Posterior vena cava (tissue), 2 donors: ENCODE measurements at places on chromosomes 3 and 15. TPM values are rescaled to one million over a fixed set of nuclear protein-coding genes. Genes with fewer than 3 reads are reported as not detected.

EFCAB12 gene
- 0.14 TPM for total RNA-seq

XCR1 gene
- total RNA-seq = 0.37 TPM

SLC9C1 gene
- 0.29 TPM for total RNA-seq

TNNC1 gene
- total RNA-seq = 5.5 TPM

EOMES gene
- 0.32 TPM for total RNA-seq

PSMD6 gene
- 62.7 TPM for total RNA-seq

FSIP1 gene
- 0.69 TPM for total RNA-seq

AHSG gene
- not detected for total RNA-seq

CTXN2 gene
- total RNA-seq = not detected

MYRIP gene
- total RNA-seq = 5.8 TPM

PLCH1 gene
- not detected for total RNA-seq

IL5RA gene
- total RNA-seq = not detected

CHDH gene
- 3.7 TPM for total RNA-seq

CGNL1 gene
- total RNA-seq = 20.0 TPM

GALNT15 gene
- total RNA-seq = 62.2 TPM

ARHGEF3 gene
- 20.3 TPM for total RNA-seq

TMEM212 gene
- total RNA-seq = not detected

TMEM62 gene
- 16.0 TPM for total RNA-seq

GABRR3 gene
- not detected for total RNA-seq

BFSP2 gene
- not detected for total RNA-seq

PLSCR2 gene
- 0.43 TPM for total RNA-seq

MOBP gene
- not detected for total RNA-seq

SPATA12 gene
- not detected for total RNA-seq

TBC1D21 gene
- total RNA-seq = not detected

ILDR1 gene
- total RNA-seq = 0.10 TPM

TMEM45A gene
- 75.3 TPM for total RNA-seq

DUOXA2 gene
- total RNA-seq = not detected

ARHGEF26 gene
- total RNA-seq = 24.9 TPM

PDZRN3 gene
- 59.5 TPM for total RNA-seq

CP gene
- total RNA-seq = 41.3 TPM

C3orf70 gene
- 38.5 TPM for total RNA-seq

SLC27A2 gene
- total RNA-seq = 0.33 TPM

HTR3E gene
- not detected for total RNA-seq

TJP1 gene
- 101 TPM for total RNA-seq

MORC1 gene
- not detected for total RNA-seq

CAMKV gene
- total RNA-seq = not detected

EEF1AKMT4 gene
- total RNA-seq = 1.3 TPM

SKOR1 gene
- total RNA-seq = 0.76 TPM

TM4SF18 gene
- 6.6 TPM for total RNA-seq

ROBO2 gene
- 3.4 TPM for total RNA-seq

ZNF639 gene
- 31.6 TPM for total RNA-seq

HEG1 gene
- total RNA-seq = 101 TPM

CCNB2 gene
- total RNA-seq = 0.24 TPM

FILIP1L gene
- total RNA-seq = 370 TPM

A4GNT gene
- total RNA-seq = not detected

MYH15 gene
- 0.19 TPM for total RNA-seq

CLDN16 gene
- total RNA-seq = not detected

ZBED2 gene
- total RNA-seq = not detected

PRSS50 gene
- total RNA-seq = not detected

RPS27L gene
- 259 TPM for total RNA-seq

MYD88 gene
- total RNA-seq = 24.7 TPM

GP5 gene
- 0.09 TPM for total RNA-seq

ACTC1 gene
- total RNA-seq = 93.8 TPM

FOXB1 gene
- total RNA-seq = not detected

RNU5B-1 gene
- 102 TPM for total RNA-seq

KIF15 gene
- total RNA-seq = 0.65 TPM

SCAANT1 gene
- total RNA-seq = not detected
